ENCODE measurements at places on chromosomes 16 and 17. TPM values are rescaled to one million over a fixed set of nuclear protein-coding genes. Genes with fewer than 3 reads are reported as not detected.

DNA sequence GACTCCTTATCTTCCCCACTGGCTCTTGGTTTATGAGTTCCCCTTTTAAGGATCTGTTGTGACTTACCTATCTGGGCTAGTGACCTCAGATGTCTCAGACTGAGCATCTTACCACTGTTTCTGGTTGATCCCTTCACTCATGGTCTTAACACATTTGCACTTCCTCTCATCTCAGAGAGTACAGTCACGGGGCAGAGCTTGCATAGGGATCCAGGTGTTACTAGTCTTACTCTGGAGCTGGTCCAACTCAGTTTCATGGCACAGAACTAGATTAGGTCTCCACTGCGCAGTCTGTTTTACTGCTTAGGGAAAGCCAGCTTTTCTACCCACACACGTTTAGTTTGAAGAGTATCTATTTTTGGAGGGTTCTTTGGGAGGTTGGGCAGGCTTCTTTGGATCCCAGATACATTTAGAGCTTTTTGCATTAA lies 10.2 kb downstream of the GABARAPL2 start:
- ATAC-seq, result peak; percentile 42

- no peak for ATAC-seq
Observed at GRCh38 chr17:1518410-1518809, 2.0 kb upstream of the INPP5K start.

DNA sequence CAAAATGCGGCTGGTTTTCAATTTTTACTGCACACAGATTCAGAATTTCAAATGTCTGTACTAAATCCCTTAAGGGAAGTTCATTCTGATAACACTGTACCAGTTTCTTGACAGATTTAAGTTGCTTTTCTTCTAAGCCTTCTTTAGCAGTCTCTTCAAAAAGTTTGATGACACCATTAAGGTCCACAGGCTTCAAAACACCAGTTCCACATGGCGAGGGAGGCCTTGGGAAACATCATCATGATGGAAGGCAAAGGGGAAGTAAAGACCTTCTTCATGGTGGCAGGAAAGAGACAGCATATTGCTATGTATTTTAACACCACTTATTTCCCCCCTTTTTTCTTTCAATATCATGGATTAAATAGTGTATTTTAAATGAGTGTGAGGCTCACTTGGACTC lies 24.5 kb downstream of the NLRC5 start:
- ATAC-seq, result no peak

GRCh38 chr16:23088018-23088417 lies 61.2 kb downstream of the USP31 start:
- no peak for ATAC-seq

DNA sequence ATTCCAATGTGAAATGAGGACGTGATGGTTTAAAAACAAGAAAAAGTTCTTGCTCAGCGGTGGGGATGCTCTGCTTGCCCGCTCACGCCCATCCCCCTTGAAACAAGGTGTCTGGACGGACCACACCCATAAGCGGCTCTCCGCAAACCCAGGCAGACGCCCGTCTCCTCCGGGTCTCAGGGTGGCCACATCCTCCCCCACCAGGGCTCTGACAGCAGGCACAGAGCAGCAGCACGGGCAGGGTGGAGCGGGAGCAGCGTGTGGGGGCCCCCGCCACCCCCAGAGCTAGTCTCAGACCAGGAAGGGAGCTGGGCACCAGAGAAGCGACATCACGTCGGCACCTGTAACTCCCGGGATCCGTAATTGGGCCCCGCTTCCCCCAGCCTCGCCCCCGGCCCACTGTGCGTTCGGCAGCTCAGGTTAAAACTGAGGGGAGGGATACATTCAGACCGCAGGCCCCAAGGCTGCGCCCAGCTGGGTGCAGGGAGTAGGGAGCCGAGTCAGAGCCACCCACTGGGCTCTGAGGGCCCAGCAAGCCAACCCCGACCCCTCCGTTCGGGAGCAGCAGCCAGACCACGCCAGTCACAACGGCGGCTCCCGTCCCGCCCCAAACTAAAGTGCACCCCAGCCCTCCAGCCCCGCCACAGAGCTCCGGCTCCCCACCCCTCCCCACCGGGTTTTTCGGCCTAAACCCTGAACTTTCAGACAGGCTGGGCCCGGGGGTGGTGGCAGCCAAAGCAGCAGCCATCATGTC lies 22.0 kb downstream of the CLUH start:
- ATAC-seq, result peak; percentile 25

DNA sequence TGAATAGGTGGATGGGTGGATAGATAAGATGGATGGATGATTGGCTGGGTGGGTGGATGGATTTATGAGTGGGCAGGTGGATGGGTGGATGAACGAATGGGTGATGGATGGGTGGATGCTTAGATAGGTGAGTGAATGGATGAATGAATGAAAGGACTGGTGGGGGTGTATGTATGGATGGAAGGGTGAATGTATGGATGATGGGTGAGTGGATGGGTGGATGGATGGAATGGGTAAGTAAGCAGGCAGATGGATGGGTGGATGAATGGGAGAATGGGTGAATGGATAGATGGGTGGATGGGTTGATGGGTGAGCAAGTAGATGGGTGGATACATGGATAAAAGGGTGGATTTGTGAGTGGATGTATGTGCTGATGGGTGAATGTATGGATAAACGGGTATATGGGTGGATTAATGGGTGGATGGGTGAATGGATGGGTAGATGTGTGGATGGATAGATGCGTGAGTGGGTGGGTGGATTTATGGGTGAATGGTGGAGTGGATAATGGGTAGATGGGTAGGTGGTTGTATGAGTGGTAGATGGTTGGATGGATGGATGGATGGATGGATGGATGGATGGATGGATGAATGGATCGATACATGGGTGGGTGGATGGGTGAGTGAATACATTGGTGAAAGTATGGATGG lies 682.6 kb downstream of the HS3ST4 start:
- no peak for ATAC-seq

DNA sequence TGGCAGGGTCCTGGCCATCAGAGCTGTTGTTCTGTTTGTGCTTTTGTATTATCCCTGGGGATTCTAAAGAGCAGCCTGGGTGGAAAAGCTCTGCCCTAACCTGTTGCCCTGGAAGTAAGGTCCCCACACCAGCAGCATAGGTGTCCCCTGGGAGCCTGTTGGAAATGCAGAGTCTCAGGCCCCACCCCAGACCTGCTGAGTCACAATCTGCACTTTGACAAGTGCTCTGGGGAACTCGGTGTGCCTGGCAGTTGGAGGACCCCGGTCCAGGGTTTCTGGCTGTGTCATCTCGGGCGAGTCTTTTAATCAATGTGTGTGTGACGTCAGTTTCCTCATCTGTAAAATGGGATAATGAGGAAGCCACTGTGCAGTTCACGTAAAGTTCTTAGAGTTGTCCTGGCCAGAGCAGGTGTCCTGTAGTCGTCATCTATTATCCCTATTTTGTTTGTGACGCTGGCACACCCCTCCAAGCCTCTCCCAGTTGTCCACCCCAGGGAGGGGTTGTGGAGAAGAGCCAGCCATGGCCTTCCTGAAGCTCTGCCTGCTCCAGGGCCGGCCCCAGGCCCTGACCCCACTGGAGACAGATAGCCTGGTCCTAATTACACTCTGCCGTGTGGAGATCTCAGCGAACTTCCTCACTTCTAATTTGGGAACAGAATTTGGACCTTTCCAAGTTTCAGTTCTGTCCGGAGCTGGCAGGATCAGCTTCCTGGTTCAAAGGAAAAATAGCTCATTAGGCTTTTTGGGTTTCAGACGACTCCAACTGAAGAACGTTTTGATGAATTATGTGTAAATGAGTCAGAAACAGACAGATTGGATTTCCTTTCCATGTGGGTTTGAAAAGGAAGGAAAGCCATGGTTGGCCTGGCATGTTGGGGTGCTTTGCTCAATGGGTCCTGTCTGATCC lies 295.7 kb upstream of the FOXF1 start:
- ATAC-seq, result no peak

DNA sequence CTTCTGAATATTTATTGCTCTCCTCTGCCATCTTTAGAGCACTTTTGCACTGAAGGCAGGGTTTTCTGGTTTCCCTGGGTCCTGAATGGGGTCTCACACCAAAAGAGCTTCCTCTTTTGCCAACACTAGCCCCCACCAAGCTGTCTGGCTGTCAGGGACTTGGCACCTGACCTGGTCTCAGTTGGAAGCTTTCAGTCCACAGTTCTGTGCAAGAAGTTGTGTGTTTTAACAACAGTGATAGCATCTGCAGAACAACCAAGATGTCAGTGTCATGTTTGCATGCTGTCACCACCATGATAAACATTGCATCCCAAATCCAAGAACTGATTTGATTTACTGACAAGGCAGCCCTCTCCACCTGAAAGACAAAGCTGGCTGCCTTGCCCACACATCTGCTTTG lies 448.5 kb upstream of the CCL2 start:
- no peak for ATAC-seq

- ATAC-seq, result no peak
Observed at GRCh38 chr17:74426551-74427047, 5.3 kb upstream of the GPRC5C start.

DNA sequence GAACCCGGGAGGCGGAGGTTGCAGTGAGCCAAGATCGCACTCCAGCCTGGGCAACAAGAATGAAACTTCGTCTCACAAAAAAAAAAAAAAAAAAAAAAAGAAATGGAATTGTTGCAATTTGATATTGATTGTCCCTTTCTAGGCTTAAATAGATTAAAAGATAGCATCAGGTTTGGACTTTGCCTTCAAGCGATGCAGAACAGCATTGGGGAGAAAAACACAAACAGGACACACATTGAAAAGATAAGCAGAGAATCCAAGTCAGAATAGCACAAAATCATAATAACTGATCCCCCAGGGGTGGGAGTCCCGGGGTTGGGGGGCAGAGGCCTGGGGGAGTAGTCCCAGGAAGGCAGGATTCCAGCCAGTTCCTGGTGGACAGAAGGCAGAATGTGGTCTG lies 3.9 kb upstream of the CREBBP start:
- no peak for ATAC-seq

GRCh38 chr17:52011064-52011463 lies 147.4 kb downstream of the CA10 start:
- no peak for ATAC-seq

DNA sequence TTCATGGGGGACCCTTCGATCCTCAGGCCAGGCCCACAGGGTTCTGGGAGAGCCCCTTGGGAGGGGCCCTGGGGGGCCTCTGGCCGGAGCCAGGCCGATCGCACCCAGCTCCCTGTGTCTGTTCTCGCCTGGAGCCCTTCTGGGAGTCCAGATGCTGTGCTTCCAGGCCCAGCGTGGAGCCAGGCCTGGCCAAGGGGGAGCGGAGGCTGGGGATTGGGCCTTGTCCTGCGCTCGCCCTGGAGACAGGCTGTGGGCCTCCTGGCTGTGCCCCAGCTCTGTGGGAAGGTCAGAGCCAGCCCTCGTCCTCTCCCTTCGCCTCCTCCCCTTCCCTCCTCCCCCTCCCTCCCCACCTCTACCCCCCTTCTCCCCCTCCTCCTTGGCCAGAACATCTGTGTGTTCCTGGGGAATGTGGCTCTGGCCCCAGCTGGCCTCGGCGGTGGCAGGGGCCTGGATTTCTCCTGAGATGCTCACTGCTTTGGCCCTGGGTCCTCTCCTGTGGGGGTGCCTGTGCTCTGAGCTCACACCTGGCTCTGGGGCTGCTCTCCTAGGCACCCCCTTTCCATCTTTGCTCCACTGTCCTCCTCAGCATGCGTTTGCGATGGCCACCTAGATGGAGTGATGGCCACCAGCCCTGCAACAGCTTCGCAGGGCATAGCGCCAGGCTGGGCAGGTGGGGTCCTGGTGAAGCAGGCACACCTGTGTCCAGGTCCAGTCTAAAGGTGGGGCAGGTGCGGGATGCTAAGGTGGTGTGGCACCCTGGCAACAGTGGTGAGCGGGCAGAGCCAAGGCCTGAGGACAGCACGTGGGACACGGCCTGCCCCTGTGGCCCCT lies 90.6 kb upstream of the CIBAR2 start:
- ATAC-seq, result no peak

DNA sequence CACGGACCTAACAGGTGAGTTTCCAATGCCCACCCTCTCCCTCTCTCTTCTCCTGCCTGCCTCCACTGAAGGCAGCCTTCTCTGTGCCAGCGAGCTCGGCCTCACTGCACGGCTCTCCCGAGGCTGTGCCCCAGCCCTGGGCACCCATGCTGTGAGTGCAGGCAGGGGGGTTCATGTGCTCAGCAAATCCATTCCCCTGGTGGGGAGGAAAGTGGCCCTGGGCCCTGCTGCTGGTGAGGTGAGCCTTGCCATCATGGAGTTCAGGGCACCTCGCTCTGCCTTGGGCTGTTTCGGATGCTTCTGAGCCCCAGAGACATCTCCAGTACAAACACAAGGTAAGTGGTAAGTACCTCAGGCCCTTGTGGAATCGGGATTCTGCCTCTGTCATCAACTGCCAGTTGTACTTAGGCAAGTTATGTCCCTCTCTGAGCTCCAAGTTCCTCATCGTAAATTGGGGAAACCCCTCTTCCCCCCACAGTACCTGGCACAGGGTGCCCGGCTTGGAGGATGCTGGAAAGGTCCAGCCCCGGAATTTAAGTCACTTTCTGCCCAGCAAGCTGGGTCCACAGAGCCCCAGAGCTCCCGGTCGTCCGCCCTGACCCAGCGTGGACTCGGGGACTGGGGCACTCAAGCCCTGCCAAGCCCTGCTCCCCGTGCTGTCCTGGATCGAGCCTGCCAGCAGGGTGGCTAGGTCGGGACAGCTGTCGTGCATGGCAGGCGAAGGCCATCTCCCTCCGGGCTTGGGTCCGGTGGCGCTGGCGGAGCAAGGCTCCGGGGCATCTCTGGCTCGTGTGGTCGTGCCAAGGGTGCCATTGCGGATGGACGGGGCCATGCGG lies 684 bp upstream of the NUDT16L1 start:
- peak; percentile 20 for ATAC-seq

DNA sequence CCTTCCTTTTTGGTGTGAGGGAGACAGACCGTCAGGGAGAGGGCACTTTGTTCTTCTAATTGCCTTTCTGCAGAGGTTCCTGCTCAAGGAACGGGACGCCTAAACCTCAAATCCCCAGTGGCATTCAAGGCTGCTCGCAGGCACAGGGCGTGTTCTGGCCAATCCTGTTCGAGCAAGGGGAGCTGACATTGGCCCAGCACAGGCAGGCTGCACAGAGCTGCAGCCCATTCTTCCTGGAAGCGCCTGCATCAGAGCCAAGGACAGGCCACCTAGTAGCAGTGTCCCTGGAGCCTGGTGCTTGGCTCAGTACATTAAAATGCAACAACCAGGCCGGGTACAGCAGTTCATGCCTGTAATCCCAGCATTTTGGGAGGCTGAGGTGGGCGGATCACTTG lies 72.2 kb upstream of the CREBBP start:
- ATAC-seq, result no peak

- peak; percentile 44 for ATAC-seq
Observed at GRCh38 chr16:3858801-3859200, 21.7 kb downstream of the CREBBP start.

GRCh38 chr17:17191346-17191792 lies 14.8 kb downstream of the PLD6 start:
- ATAC-seq, result no peak

The SLC13A5 gene
- not detected for total RNA-seq

The SPNS3 gene
- total RNA-seq, result 5.8 TPM

The ATAD5 gene
- total RNA-seq, result 38.6 TPM

The ASB16 gene
- total RNA-seq, result 0.22 TPM

The CFAP97D1 gene
- total RNA-seq, result not detected

The PYY gene
- not detected for total RNA-seq

The KRTAP9-2 gene
- total RNA-seq, result not detected
